Neural crest cell (in vitro differentiated cells): ENCODE measurements at places on chromosomes 16 and 17. TPM values are rescaled to one million over a fixed set of nuclear protein-coding genes. Genes with fewer than 3 reads are reported as not detected.

CCL7 gene
- not detected in 2 replicates for total RNA-seq

SHISA9 gene
- total RNA-seq, result 0.75 and 1.3 TPM in 2 replicates

- H3K36me3 ChIP-seq, result no peaks in the 10 kb centered on the region
- H3K4me3 ChIP-seq, result peak overlapping the region; percentile 40
- peak; percentile 7 for DNase-seq
- H3K27ac ChIP-seq, result peak overlapping the region; percentile 68
Measured at GRCh38 chr17:56320443-56320842, 167.2 kb downstream of the ANKFN1 start.

- no peak overlapping the region for H3K4me3 ChIP-seq
- no peak for DNase-seq
- H3K27ac ChIP-seq, result no peak overlapping the region
- H3K36me3 ChIP-seq, result no peaks in the 10 kb centered on the region
- H3K4me1 ChIP-seq, result no peaks in the 10 kb centered on the region
Measured at GRCh38 chr16:24523569-24523968, 15.8 kb upstream of the RBBP6 start.

- peak overlapping the region; percentile 97 for H3K27ac ChIP-seq
- peaks cover 33% of the 10 kb centered on the region for H3K36me3 ChIP-seq
Measured at GRCh38 chr17:16439811-16440351, 24.5 kb downstream of the TRPV2 start.

GRCh38 chr16:51298800-51299199, 147.7 kb upstream of the SALL1 start:
- H3K4me3 ChIP-seq, result no peak overlapping the region
- no peaks in the 10 kb centered on the region for H3K36me3 ChIP-seq
- no peak for DNase-seq
